ENCODE measurements at places on chromosomes 16 and 17.

DNA sequence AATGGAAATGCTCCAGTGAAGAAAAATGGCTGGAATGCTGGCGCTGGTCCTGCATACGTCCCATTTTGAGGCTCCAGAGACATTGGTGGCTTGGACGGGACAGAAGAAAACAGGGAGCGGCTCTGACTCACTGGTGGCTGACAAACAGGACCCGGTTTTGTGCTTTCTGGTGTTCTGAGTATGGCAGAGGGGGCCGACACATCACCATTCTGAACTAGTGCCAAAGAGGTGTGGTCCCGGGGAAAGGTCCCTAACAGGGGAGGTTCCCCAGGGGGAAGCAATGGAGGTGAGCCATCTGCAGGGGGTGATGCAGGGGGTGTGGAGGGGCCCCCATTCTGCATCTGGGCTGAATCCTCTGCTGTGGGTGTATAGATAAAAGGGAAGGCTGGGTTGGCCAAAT, 8.3 kb downstream of the ANKRD40 start:
- no peak for DNase-seq

DNA sequence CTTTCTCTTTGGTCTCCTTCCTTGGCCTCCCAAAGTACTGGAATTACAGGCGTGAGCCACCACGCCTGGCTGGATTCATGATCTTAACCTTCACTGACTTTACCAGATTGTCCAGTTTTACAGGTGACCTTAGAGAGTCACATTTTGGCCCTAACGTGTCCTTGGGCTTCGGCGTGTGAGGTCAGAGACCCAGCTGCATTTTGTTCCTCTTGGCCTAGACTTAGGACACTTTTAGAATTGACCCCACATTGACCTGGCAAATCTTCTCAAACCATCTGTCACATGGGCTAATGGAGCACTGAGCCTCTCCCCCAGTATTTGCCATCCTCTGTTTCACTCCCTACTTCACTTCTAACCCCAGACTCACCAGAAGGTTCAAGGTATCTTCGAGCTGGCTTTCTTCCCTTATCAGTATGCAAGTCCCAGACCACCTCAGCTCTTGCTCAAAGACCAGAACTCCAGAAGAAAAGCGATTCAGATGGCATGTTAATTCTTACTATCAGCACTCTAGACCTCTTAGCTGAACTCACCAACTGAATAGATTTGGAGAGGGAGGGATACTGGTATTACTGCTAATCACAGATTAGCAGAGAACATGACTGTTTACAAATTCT, 1.7 kb upstream of the CYTH1 start:
- no peak for DNase-seq

DNA sequence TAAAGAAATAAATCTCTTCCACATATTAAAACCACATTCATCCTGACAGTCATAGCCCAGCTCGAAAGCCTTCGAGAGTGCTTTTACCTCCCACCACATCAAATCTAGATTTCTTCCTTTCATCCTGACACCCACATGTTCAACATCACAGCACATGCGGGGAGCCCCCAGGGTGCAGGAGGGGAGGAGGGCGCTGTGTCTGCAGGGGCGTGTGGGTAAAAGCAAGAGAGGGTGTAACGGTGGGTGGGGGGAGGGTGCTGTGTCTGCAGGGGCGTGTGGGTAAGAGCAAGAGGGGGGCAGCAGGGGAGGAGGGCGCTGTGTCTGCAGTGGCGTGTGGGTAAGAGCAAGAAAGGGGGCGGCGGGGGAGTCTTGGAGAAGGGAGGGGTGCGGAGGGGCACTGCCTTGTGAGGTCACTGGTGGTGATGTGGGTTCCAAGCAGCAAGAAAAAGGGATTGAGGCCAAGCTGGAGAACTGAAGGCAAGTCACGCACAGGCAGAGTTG, 34.7 kb downstream of the ADCY9 start:
- DNase-seq = no peak

- no peak for DNase-seq
These were observed 44.8 kb downstream of the BAHCC1 start for GRCh38 chr17:81440051-81440471.

DNA sequence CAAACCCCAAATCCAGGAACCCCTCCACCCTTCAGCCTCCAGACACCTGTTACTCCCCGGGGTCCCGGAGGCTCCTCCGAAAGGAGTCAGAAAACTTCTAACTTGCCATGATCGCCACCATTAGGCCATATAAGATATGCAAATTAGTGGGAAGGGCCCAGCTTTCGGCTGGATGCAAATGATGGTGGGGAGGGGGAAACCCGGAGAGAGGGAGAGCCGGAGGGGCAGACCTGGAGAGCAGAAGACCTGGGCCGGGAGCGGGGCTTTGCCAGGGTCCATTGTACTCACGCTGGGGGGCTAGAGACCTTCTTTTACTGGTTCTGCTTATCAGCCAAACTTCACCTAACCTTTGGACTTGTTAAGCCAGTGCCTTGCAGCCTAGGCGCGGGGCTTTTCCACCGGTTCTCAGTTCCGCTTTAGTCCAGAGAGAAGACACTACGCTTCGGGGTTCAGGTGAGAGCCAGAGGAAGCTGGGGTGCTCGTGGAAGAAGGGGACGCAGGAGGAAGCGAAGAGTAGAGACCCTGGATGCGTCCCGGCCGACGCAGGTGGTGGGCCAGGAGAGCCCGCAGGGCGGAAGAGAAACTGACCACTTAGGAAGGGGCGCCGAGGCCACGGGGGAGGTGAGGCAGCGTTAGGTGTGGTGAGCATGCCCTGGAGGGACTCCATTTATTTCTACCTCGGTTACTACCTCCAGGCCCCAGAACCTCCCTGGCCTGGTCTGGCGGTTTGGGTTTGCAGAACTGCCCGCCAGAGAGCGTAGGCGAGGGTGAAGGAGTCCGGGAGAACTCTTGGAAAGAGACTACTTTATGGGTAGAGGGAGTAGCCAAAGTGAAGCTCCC, at the start of gene HNF1B:
TSS of gene HNF1B (minus strand) at position 99 of the 840 bp plus-strand sequence. CDS start 175 bp downstream, outside the sequence.
- DNase-seq = no peak

DNA sequence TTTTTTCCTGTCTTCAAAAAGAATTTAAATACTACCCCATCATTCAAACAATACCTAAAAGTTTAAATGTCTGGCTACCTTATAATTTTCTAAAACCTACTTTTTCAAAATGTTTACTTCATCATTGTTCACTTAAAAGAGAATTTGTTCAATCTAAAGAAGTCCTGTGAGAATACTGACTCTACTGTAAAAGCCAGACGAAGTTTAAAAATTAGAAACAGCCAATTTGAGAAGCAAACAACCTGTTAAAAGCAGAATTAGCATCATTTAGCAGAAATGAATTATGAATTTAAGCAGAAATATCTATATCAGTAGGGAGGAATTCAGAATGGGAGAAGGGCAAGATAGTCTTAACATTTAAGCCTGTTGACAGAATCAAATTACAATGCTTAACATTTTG, 2.1 kb downstream of the SKA2 start:
- DNase-seq = no peak

DNA sequence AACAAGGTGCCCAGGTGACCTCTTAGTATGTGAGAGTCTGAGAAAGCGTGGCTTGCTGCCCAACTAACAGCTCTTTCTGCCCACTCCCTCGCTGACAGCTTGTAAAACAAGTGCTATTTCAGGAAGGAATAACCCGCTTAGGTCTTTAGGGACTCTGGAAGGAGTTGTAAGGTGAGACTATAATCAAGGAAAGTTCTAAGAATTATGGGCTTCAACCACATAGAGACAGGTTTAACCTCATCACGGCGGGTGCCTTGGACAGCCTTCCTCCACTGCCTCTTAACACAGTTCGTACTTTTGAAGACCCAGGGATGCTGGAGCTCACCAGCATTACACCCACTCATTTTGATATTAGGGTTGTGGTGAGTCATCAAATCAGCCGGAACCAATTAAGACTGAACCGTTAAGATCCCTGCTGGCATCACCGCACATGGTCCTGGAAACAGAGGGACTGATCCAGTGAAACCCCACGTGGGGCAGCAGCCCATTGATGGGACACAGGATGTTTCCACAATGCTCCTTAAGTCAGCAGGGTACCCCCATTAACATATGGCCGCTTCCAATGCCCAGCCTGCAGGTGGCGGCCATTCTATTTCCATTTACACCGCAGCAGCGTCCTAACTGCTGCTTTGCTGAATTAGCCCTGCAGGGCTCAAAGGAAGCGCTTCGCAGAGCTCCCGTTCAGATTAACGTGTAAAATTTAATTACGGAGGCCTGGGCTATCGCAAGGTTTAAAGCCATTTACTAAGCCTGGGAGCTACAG, 176.6 kb upstream of the SDK2 start:
- no peak for DNase-seq

DNA sequence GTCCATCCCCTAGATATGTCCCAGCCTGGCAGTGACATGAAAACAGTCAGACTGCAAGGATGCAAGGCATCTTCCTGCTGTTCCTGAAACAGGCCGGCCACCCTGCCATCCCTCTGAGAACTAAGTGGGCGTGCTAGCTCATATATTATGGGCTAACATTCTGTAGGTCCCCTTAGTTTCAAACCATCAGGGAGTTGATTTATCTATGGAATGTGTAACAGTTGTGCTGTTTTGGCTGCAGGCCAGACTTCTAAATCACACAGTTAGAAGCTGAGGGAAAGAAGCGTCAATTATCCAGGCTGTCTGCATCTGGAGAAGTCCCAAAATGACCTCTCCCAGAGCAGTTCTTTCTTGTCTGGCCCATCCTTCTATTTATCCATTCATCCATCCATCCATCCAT, 102.7 kb upstream of the DNAH9 start:
- DNase-seq = no peak

DNA sequence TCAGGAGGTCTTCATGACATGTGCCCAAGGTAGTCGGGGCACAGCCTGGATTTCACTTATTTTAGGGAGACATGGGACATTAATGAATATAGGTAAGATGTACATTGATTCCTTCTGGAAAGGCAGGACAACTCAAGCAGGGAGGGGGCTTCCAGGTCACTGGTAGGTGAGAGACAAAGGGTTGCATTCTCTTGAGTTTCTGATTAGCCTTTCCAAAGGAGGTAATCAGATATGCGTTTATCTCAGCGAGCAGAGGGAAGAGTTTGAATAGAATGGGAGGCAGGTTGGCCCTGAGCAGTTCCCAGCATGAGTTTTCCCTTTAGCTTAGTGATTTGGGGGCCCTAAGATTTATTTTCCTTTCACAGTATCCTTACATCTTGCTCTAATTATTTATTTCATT, 443.8 kb upstream of the EEF2KMT start:
- DNase-seq = no peak

GRCh38 chr17:68731465-68731864, 130.3 kb upstream of the FAM20A start:
- DNase-seq = no peak

DNA sequence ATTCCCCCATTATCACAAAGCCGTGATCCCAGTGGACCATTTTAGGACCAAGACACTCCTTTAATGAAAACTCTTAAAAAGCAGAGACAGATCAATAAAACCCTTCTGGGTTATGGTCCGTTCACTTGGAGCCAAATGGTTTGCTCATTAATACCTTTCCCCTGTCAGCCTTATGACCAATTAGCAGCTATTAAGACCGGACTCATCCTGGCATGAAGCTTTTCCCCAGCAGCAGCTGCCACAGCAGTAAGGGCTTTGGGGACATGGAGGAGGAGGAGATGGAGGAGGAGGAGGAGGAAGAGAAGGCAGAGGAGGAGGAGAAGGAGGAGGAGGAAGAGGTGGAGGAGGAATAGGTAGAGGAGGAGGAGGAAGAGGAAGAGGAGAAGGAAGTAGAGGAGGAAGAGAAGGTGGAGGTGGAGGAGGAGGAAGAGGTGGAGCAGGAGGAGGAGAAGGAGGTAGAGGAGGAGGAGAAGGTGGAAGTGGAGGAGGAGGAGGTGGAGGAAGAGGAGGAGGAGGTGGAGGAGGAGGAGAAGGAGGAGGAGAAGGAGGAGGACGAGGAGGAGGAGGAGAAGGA, 50.1 kb upstream of the IRX3 start:
- no peak for DNase-seq

GRCh38 chr16:16850274-16850673, 471.3 kb downstream of the NPIPA7 start:
- no peak for DNase-seq

DNA sequence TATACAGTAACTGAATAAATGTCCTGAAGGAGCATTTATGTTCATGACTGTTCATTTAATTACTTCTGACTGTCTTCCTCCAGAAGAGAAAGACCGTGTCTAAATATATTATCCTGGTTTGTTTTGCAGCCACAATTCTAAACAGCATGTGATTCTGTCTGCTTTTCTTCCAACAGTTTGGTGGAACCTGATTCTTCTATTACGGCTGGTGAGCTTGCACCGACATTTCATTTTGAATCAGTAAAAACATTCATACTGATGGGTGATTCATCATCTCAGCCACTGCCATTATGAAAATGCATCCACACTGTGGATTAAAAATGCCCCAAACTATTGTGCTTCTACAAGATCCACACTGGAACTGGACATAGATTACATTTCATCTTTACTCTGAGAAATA, 16.9 kb downstream of the KNOP1 start:
- DNase-seq = no peak

DNA sequence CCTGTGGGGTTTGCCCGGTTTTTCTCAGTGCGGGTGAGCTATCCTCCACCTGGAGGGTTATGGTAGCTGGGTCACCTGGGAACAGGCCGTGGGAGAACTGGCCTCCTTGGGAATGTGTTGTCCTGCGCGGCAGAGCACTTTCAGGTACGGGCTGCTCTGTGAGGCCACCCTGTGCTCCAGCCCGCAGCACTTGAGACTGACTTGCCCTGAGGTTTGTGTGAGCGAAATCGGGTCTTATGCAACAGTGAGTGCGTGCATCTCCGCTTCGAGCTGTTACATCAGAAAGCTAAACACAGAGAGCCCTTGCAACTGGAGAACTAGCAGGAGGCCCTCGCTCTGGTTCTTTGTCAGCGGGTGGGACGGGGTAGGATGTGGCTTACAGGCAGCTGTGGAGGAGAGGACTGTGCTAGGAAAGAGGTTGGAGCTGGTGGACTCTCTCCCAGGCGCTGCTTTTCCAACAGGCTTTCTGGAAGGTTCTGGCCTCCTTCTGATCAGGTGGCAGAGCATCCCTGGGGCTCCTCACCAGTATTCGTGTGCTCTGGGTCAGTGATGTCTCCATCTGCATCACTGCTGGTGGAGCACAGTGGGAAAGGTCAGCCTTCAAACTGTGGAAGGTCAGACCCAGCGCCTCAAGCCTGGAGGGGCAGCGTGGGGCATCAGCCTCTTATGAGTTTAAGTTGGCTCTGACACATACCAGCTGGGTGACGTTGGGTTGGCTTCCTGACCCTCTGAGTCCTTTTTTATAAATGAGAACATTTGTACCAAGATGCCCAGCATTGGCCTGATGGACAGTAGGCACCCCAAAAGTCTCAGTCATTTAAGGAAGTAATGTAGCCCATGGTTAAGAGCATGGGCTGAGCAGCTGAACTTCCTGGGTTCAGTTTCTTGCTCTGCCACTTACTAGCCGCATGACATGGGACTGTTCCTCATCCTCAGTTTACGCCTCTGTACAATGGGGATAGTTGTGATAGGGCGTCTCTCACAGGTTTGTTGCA, 76.3 kb downstream of the KSR1 start:
- DNase-seq = no peak

GRCh38 chr17:58020401-58020800, 13.4 kb upstream of the SRSF1 start:
- no peak for DNase-seq

GRCh38 chr17:72462407-72462806, 341.6 kb downstream of the SOX9 start:
- DNase-seq = no peak

- DNase-seq = no peak
These were observed 5.8 kb upstream of the HOXB9 start for GRCh38 chr17:48631693-48632578.

GRCh38 chr16:29664091-29664921, 1.3 kb downstream of the SPN start:
- no peak for DNase-seq
